ENCODE measurements at places on chromosomes 12 and 14.
A peak's percentile ranks its signal among the peaks of the same experiment; 100 is the strongest.

- no peak for DNase-seq
Measured at GRCh38 chr14:89470401-89470800, 53.4 kb upstream of the FOXN3 start.

DNA sequence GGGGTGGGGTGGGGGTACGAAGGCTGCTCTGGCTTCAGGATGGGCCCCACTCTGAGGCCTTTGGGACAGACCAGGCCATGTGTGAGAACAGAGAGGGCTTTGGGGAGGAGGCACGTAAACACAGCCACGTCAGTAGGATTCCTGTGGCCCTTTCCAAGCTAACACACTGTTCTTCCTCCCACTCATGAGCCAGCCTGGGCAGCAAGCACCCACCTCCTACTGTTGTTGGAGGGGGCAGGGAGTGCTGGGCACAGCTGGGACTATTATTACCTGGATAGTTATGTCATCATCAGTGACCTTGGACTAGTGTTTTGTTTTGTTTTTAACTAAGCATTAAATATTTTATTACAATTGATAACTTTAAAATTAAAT is 5.3 kb downstream of the CHGA start:
- no peak for DNase-seq

DNA sequence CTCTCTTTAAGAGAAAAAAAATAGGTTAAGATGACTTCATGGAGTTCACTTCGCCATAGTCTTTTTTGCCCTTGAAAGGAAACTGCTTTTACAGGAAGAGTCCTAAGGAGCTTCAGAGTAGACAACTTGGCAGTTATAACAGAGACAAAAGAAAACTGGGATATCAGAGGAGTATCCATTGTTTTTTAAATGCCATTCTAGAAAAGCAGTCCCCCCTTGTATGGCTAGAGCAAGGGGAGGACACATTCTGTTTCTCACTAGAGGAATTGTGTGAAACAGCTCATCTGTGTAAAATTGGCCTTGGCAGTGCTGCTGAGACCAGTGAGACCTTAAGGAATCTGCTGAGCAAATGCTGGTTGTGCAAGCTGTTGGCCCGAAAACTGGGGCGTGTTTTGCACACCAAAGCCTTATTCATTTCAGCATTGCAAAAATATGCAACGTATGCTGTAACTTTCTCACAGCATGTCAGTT is 128.0 kb downstream of the GPR135 start:
- no peak for DNase-seq

- no peak for DNase-seq
Measured at GRCh38 chr14:80901260-80901659, 40.3 kb downstream of the CEP128 start.

DNA sequence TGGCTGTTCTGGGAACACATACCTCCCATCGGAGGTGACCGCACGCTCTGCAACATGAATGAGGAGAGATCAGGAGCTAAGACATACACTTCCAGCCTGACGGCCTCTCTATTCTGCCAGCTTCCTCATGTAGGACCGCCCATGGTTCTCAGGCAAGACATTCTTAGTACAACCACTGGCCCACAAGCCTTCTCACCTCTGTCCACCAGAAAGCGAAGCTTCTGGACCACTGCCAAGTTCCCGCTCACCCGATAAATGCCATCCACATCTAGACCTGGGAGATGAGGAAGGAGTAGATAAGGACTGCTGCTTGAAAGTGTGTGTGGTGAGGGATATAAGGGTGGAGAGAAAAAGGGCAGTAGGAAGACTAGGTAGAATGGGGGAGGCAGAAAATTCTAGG is 5.2 kb downstream of the ARHGAP9 start:
- DNase-seq, result no peak

- no peak for DNase-seq
Measured at GRCh38 chr14:63941023-63941422, 88.2 kb downstream of the SYNE2 start.

DNA sequence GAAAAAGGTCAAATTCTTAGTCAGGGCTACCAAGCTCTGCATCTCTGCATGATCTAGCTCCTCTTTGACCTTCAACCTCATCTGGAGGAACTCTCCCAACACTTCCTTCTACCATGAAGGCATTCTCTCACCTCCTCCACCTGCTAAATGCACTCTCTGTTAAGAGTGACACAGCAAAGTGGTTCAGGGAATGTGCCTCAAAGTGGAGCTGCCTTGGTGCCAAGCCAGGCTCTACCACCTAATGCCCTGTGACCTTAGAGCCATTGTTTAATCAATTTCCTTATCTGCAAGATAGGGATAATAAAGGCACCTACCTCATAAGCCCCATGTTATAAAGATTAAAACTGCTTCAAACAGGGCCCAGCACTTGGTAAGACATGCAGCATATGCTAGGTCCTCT is 236.7 kb downstream of the ANO2 start:
- no peak for DNase-seq

DNA sequence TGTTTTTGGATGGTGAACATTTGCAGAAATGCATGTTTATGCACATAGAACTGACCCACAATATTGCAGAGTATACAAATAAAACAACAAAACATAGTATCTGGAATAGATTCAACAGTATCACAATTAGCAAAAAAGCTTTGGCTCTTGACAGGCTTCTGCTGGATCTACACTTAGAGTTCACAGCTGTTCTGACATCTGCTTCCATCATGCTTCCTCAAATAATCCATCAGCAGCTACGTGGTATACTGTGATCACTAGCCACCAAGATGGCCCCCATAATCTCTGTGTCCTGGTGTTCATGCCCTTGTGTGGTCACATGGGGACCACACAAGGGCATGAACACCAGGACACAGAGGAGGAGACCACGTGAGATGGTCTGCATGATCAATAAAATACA is 166.6 kb upstream of the CCDC198 start:
- DNase-seq, result no peak

DNA sequence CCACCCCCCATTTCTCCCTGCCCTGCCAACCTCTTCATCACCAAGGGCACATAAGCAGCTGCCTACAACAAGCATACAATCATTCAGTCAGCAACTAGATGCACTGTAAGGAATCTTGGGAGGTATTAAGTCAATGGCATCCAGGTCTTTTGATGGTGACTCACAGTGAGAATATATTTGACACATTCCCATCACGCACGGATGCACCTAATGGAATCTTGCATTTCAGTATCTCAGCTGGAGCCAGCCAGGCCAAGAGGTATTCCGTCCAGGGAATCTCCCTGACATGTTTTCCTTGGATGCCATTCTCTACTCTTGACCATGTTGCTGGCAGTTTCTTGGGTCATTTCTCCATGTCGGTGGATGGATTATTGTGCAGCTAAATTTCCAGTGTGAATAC is 73.9 kb upstream of the CAPRIN2 start:
- DNase-seq, result no peak

DNA sequence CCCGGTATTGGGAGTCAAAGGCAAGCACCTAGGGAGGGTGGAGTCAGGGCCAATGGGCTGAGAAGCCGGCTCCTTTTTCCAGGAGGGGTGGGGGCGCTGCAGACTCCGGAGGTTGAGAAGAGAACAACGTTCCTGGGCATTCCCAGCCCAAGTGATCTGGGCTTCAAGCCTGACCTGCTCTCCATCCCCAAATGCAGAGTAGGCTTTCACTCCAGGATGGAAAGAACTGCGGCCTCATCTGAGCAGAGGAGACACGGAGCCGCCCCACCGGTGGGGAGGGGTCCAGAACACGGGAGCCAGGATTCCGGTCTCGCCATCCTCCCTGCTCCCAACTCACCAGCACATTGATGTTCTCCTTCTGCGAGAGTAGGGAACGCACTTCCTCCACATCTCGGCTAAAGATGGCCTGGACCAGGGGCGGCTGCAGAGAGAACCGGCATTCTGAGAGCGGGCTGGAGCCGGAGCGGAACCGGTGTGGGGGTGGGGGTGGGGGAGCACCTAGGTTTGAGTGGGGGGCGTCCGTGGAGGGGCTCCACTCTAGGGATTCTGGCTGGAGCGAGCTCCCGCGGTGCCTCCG is 605 bp downstream of the ANKRD52 start:
- DNase-seq, result no peak

DNA sequence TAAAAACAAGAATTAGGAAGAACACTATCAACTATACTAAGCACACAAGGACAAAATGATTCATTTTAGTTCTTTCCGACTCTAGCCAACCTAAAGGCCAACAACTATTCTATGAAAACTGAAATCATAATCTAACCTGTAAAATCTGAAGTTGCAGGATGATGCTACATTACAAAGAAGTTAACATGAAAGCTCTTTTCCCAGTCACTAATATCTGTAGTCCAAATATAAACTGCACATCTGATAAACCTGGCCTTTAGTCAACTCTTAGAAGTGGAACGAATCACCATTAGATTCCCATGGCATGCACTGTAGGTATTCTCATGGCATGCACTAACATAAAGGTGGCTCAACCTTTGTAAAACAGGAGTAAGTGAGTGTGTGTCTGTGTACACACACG is 41.7 kb downstream of the BLTP3B start:
- no peak for DNase-seq

- DNase-seq, result no peak
Measured at GRCh38 chr14:85519661-85520305, 10.2 kb upstream of the FLRT2 start.

- peak; percentile 74 for DNase-seq
Measured at GRCh38 chr14:61280526-61281185, 482 bp downstream of the TMEM30B start.

DNA sequence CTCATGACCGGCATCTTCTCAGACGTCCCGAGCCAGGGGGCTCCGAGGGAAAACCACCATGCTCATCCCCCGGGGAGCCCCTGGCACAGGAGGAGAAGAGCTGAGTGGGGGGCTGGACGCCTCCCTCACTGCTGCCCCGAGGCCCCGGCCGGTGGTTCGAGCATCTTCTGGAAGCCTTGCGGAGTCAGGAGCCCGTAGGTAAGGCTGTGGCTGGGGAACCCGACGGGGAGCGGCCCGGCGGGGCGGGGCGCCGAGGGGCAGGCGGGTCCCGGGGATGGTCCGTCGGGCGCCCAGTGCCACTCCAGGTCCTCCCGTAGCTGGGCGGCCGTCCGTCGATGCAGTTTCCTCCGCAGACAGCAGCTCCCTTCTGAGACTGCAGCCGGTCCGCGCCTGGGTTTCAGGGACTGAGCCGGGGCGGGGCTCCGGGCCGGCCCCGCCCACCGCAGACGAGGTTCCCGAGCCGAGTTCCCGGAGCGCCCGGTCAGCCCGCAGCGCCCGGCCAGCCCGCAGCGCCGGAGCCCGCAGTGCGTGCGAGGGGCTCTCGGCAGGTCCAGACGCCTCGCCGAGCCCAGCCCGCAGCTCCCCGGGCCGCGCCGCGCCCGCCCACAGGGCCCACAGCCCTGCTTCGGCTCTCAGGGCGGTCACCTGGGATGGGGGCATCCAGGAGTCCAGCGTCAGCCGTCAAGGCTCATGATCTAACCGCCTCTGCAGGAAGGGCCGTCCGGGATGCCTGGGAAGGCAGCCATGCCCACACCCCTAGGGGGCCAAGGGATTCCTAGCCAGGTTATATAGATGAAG is at the start of gene PGF:
PGF (minus strand) TSS at position 369 of the 798 bp plus-strand sequence; CDS start at position 14, 355 bp downstream.
- no peak for DNase-seq

DNA sequence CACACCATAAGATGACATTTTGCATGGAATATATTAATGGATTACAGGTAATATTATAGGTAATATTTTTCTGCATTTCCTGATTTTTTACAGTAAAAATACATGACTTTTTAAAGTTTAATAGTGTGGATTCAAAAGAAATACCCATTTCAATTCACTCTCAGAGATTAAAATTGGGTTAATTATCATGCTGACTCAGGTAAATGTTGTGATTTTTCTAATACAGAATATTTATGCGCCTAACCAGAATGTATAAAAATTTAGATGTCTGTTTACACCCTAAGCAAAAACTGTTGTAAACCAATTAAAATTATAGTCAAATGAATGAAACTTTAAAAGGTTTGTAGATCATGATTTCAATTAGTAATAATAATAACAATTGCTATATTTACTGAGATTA is 117.2 kb upstream of the FLRT2 start:
- DNase-seq, result no peak

DNA sequence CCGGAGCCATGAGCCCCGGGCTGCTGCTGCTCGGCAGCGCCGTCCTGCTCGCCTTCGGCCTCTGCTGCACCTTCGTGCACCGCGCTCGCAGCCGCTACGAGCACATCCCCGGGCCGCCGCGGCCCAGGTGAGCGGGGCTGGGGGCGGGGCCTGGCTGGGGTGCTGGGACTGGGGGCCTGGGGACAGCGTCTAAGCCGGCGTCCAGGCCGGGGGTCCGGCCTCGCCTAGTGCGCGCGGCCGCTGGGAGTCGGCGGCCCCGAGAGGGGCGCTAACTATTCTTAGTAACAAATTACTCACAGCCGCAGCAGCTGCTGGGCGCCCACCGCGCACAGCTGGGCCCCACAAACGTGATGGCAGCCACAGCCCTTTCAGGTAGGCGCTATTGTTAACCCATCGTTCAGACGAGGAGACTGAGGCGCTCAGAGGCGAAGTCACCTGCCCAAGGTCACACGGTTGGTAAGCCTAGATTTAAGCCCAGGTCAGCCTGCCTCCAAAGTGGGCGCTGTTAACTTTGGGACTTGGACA is 374 bp downstream of the CYP46A1 start:
- DNase-seq, result no peak

- no peak for DNase-seq
Measured at GRCh38 chr14:66426451-66426850, 59.7 kb upstream of the CCDC196 start.

GRCh38 chr14:59344016-59344415 is 121.2 kb downstream of the GPR135 start:
- no peak for DNase-seq

GRCh38 chr14:102873546-102874061 is 48.9 kb upstream of the AMN start:
- no peak for DNase-seq

DNA sequence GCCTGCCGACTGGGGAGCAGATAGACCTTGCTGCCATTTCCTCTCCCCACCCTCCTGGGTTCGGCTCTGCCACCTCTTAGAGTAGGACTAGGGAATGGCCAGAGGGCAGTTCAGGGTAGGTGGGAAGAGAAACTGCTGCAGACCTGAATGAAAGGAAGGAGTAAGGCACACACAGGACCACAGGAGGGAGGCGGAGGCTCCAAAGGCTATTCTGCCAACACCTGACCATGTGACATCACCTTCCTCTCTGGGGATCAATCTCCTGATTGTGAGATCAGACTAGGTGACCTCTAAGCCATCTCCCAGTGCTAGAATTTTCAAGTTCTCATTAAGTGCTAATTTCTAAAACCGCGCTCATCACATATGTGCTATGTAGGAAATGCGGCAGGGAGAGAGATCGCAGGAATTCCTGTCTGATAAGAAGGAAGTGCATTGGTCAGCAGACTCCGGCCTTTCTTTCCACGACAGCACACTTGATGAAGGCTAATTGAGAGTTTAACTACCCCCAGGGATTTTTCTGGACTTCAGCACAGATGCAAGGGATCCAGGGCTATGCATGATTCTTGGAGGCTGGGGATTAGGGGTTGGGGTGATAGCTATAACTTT is 11.5 kb upstream of the TSPAN11 start:
- DNase-seq, result no peak

DNA sequence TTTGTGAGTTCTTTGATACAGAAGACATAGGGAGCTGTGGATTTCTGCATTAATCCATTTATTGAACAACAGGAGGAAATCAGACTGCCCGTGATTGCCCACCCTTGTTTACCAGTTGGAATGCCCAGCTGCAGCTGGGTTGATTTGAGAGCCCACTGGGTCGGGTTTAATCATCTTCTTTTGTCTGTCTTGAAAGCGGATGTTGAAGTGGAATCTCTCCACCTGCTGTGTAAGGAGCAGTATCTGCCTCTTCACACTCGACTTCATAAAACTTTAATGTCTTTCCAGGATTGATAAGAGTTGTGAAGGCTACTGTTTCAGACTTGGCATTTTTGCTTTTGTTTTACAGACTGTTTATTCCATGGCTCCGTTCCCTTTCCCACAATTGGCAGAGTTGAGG is 39.9 kb downstream of the TBC1D30 start:
- no peak for DNase-seq

Data from hematopoietic multipotent progenitor cell (in vitro differentiated cells).